Stimulated activated CD4-positive, alpha-beta T cell treated with anti-CD3 and anti-CD28 coated beads, Interleukin-2, amount 100 ng/mL, for 48 hours (primary cell): ENCODE measurements at places on chromosomes 6 and 20.

DNA sequence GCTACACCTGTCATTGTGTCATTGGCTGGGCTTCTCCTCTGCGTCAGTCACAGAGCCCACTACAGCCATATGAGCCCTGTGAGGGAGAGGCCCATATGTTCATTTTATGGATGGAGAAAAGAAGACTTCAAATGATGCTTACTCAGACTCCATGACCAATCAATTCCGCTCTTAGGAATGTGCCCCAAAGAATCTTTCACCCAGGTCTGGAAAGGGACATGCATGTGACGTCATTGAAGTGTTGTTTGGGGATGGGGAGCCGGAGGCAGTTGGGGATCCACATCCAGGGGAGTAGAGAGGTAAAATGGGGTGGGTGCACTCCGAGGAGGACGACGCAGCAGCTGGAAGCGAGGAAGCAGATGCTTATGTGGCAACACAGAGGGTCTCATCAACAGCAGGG lies 9.6 kb upstream of the C6orf132 start:
- no peak for DNase-seq

DNA sequence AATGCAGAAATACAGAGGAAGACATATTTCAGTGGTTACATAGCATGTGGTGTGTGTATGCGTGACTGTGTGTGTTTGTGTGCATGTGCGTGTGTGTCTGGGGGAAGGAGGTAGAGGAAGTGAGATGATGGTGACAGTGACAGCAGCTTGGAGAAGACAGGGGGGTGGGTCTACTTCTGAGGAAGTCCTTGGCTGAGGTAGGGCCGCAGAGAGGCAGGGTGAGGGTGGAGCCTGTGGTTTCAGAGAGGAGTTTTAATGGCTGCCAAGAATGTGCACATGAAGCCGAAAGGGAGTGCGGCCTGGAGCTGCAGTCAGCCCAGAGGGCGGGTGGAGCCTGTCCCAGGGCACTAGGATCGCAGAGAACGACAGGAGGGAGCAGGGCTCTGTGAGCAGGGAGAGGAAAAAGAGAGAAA lies 22.7 kb upstream of the RNF24 start:
- DNase-seq = peak; percentile 53

DNA sequence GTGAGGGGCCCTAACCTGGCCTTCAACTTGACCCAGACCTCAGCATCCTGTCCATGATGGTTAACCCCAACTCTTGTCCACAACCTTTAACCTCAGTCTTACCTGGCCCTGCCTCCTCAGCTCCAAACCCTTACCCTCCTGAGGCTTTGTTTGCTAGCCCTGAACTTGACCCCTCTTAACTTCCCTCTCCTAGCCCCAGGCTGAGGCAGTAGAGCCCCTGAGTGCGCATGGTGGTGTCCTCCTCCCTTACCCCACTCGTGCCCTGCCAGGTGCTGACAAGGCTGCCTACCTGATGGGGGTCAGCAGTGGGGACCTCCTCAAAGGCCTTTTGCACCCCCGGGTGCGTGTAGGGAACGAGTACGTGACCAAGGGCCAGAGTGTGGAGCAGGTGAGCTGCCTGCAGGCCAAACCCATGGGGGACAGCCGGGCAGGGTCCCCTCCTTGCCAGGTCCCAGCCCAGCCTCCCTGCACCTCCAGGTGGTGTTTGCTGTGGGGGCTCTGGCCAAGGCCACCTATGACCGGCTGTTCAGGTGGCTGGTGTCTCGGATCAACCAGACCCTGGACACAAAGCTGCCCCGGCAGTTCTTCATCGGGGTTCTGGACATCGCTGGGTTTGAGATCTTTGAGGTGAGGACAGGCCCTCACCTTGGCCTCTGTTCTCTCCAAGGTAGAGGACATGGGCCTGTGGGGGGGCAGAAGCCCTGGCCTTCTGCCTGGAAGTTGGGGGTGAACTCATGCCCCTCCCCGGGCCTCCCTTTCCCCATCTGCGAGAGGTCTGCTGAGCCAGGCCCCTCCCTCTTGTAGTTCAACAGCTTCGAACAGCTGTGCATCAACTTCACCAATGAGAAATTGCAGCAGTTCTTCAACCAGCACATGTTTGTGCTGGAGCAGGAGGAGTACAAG lies 31.9 kb downstream of the MYH7B start:
- DNase-seq = no peak

GRCh38 chr20:2101057-2101864 lies at the start of gene STK35:
TSS of gene STK35 (plus strand) at chr20:2101827. CDS start at chr20:2101882, 55 bp downstream.
- peak; percentile 62 for DNase-seq

DNA sequence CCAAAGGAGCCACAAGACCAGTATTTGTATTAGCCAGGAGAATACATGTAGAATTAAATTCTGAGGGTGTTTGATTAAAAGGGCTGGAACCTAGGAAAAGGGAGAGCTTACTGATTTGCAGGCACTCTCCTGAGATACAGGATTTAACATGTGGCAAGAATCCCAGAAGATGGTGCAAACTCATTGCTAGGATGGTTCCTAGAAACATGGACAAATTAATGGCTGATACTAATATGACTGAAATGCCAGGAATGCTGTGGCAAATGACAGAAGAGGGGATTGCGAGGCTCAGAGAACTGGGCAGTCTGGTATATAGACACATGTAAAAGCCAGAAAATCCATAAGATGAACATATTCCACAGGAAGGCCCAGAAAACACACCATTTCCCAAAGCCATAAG lies 118.1 kb downstream of the RWDD2A start:
- no peak for DNase-seq

- no peak for DNase-seq
Observed at GRCh38 chr6:23349521-23350147, 776.4 kb upstream of the NRSN1 start.

GRCh38 chr20:44342248-44342647 lies 5.4 kb downstream of the R3HDML start:
- no peak for DNase-seq

GRCh38 chr6:147615659-147616456 lies 107.4 kb downstream of the SAMD5 start:
- no peak for DNase-seq

DNA sequence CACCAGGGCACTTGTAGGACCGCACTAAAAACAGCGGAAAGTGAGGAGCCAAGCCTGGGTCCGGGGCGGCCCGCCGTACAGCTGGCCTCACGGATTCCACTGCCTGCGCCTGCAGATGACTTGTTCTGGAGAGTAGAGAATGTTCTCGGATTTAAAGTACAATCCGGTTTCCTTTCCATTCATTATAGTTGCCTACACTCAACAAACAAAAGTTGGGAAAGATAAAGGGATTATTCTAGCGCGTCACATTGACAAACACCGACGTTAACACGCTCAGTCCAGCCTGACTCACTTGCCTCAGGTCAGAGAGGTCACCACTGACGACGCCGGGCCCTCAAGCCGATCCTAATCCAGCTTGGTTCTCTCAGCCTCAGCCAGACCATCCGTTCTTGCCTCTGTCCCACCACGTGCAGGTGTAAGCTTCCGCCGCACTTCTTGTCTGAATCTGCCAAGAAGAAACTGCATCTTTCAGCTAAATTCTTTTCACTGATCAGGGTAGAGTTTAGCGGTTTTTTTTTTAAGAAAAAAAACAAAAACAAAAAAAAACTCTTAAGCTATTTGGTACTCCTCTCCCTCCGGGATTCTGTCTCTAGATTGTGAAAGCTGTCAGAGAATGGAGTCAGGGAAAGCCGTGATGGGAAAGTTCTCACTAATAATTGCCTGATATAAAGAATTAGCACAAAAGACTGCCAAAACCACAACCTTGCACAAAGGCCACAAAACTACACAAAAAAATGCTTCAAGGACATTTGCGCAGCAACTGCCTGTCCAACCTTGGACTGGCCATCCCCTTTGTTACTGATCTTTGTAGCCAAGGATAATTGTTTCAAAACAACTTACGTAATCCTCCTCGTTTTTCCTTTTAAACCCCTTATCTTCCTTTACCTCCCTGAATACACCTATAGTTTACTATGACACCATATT lies 1.1 kb upstream of the PHF10 start:
- DNase-seq = peak; percentile 13

- no peak for DNase-seq
Observed at GRCh38 chr20:44021900-44022299, 107.2 kb downstream of the TOX2 start.

GRCh38 chr20:41621421-41621820 lies 3.2 kb upstream of the CHD6 start:
- no peak for DNase-seq
